Endothelial cell (in vitro differentiated cells): ENCODE measurements at places on chromosomes 1 and 21.

DNA sequence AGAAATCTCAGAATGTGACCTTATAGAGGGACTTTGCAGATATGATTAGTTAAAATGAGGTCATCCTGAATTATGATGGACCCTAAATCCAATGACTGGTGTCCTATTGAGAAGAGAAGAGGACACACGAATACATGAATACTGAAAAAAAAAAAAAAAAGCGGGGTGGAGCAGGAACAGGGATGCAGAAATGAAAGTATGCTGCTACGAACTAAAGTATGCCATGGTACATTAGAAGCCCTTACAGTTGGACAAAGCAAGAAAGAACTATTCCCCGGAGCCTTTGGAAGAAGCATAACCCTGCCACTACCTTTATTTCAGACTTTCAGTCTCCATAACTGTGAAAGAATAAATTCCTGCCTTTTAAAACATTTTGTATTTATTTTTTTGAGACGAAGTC, 557.9 kb upstream of the NCAM2 start:
- H3K27me3 ChIP-seq: peaks cover 3% of the 10 kb centered on the region
- H3K27ac ChIP-seq: no peak overlapping the region
- H3K4me3 ChIP-seq: no peak overlapping the region
- DNase-seq: no peak

DNA sequence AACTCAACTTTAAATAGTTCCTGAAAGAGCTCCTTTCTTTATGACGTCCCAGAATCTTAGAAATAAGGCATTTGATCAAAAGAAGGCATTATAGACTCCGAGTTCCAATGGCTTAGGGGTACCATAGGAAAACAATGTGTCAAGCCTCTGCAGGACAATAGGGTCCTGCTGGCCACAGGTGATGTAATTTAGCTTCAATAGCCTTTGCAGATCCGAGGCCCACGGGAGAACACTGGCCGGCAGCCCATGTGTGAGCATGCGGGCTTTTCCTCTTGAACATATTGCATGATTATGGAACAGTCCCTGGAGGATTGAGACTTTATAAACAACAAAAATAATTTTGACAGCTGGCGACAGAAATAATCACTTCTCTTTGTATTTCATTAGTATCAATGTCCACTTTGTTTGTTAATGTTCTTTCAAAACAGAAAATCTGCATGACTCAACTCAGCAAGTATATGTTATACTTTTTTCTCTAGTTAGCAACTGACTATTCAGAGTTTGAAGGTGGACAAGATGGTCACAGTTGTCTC, 49.0 kb upstream of the NR5A2 start:
- H3K4me3 ChIP-seq: no peak overlapping the region
- H3K4me1 ChIP-seq: no peaks in the 10 kb centered on the region
- DNase-seq: no peak
- no peaks in the 10 kb centered on the region for H3K36me3 ChIP-seq
- H3K27ac ChIP-seq: no peak overlapping the region

- H3K4me3 ChIP-seq: no peak overlapping the region
- DNase-seq: no peak
- peaks cover 4% of the 10 kb centered on the region for H3K27me3 ChIP-seq
- H3K27ac ChIP-seq: no peak overlapping the region
Observed at GRCh38 chr1:225446595-225446960, 18.7 kb upstream of the LBR start.

DNA sequence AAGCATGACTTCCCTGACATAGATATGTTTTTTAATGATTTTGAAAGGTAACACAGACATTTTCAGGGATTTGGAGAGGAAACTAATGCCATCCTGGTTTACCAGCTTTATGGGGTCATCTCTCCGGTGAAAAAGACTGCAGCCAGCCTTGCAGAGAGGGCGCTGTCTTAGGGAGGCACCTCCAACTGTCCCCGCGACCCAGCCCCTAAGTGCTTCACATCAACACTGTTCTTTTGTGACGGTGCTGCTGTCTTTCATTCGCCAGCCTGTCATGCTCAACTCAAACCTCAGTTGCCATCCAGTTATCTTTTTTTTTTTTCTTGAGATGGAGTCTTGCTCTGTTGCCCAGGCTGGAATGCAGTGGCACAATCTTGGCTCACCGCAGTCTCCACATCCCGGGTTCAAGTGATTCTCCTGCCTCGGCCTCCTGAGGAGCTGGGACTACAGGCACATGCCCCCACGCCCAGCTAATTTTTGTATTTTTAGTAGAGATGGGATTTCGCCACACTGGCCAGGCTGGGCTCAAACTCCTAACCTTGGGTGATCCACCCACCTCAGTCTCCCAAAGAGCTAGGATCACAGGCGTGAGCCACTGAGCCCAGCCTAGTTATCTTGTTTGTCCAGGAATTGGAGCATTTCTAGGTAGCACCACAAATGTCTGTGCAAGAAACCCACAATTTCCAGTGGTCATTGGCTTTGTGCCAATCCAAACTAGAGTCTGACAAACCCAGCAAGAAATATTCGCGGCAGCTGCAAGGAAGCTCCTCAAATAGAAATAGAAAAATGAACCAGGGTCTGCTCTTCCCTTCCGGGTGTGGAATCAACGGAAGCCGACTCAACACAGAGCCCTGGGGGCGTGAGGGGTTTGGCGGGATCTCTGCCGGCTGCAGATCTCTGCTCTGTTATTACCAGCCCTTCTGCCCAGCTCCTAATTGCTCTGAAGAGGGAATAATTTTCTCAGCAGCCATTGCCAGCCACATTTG, 24.2 kb downstream of the PDE9A start:
- peaks cover 13% of the 10 kb centered on the region for H3K4me1 ChIP-seq
- peaks cover 11% of the 10 kb centered on the region for H3K27me3 ChIP-seq
- no peak overlapping the region for H3K27ac ChIP-seq
- H3K4me3 ChIP-seq: no peak overlapping the region
- H3K36me3 ChIP-seq: peaks cover 16% of the 10 kb centered on the region
- no peak for DNase-seq

DNA sequence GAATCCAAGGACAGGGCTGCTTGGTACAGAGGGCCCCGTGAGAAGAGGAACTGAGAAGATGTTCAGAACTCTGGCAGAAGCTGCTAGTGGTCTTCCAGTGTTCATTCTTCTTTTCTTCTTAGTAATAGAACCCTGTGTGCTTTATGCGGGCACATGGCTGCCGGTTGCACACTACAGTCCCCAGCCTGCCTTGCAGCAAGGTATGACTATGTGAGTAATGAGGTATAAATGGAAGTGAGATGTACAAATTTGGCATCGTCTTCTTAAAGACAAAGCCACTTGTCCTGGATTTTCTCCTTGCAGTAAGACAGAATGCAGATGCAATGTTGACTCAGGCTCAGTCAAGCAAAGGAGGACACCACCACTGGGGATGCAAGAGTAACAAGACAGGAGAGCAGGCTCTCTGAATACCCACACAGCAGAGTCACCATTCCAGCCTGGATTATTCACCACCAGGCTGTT, 15.0 kb upstream of the ATP1B1 start:
- no peaks in the 10 kb centered on the region for H3K27me3 ChIP-seq
- no peak overlapping the region for H3K27ac ChIP-seq
- H3K4me1 ChIP-seq: peaks cover 14% of the 10 kb centered on the region
- DNase-seq: no peak
- H3K36me3 ChIP-seq: no peaks in the 10 kb centered on the region

DNA sequence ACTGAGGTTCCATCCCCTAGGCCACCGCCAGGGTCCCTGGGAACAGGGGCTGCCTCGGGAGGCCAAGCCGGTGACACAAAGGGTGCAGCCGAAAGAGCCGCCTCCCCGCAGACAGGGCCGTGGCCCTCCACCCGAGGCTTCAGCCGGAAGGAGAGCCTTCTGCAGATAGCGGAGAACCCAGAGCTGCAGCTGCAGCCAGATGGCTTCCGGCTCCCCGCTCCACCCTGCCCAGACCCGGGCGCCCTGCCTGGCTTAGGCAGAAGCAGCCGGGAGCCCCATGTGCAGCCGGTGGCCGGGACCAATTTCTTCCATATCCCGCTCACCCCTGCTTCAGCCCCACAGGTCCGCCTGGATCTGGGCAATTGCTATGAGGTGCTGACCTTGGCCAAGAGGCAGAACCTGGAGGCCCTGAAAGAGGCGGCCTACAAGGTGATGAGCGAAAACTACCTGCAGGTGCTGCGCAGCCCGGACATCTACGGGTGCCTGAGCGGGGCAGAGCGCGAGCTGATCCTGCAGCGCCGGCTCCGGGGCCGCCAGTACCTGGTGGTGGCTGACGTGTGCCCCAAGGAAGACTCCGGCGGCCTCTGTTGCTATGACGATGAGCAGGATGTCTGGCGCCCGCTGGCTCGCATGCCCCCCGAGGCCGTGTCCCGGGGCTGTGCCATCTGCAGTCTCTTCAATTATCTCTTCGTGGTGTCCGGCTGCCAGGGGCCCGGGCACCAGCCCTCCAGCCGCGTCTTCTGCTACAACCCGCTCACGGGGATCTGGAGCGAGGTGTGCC, 1.4 kb downstream of the KLHDC7A start:
- H3K4me3 ChIP-seq: no peak overlapping the region
- H3K4me1 ChIP-seq: peaks cover 6% of the 10 kb centered on the region
- no peak overlapping the region for H3K27ac ChIP-seq
- DNase-seq: no peak
